ENCODE measurements at places on chromosomes 4 and X.

DNA sequence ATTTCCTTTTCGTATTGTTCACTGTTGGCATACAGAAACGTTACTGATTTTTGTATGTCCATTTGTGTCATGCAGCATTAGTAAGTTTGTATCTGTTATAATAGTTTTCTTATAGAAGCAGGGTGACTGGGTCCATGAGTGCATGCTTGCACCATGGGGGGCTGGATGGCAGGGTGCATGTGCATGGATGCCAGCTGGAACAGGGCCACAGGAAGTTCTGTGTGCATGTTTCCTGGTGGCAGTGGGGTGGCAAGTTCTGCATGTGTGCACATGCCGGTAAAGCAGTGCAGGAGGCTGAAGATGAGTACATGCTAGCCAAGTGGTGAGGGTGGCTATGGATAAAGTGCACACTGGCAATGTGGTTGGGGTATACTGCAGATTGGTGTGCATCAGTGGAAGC, 468.0 kb upstream of the KLHL4 start:
- DNase-seq = no peak

DNA sequence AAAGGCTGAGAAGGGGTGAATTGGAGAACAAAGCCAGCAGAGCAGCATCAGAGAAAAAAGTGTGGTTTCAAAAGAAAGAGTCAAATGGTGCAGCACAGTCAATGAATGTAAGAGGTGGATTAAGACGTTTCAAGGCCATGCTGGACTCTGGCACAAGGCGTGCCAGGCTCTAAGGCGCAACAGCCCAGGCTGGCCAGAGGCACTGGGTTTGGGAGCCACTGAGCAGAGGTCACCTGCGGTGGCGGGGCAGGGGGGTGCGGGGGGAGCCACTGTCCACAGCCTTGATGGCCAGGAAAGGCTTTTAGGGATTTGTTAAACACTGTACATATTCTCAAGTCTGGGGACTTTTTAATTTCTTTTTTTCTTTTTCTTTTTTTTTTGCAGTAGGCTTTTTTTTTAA, 222.5 kb upstream of the FAT1 start:
- DNase-seq = no peak

DNA sequence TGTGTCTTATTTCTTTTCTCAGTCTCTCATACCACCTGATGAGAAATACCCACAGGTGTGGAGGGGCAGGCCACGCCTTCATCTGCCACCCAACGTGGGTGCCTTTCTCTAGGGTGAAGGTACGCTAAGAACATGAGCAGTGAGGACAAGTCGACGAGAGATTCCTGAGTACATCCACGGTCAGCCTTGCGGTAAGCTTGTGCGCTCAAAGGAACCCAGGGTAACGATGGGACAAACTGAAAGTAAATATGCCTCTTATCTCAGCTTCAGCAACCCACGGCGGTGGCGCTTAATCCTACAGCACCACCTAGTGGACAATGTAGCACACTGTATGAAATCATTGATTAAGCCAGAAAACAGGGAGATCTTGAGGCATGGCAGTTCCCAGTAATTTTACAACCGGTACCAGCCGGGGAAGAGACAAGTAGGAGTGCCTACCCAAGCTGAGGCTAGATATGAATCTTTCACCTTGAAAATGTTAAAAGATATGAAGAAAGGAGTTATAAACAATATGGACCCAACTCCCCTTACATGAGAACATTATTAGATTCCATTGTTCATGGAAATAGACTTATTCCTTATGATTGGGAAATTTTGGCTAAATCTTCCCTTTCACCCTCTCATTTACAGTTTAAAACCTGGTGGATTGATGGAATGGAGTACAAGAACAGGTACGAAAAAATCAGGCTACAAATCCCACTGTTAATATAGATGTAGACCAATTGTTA, 63.0 kb downstream of the ZNF732 start:
- DNase-seq = peak; percentile 28

DNA sequence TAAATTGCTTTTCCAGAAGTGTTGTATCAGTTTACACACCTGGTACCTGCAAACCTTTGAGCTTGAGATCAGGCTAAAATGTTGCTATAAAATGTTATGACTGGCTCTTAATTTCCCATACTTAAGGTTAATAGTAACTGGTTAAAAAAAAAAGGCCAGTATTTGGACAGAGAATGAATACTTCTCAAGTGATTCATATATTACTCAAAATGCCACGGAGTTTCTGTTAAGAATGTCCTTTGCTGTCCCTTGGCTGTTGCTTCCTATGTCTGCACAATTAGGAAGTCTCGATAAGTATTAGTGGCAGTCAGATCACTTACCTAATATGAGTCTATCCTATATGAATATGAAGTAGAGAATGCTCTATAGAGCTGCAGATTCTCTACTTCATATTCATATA, 232.2 kb upstream of the IGFBP7 start:
- no peak for DNase-seq

DNA sequence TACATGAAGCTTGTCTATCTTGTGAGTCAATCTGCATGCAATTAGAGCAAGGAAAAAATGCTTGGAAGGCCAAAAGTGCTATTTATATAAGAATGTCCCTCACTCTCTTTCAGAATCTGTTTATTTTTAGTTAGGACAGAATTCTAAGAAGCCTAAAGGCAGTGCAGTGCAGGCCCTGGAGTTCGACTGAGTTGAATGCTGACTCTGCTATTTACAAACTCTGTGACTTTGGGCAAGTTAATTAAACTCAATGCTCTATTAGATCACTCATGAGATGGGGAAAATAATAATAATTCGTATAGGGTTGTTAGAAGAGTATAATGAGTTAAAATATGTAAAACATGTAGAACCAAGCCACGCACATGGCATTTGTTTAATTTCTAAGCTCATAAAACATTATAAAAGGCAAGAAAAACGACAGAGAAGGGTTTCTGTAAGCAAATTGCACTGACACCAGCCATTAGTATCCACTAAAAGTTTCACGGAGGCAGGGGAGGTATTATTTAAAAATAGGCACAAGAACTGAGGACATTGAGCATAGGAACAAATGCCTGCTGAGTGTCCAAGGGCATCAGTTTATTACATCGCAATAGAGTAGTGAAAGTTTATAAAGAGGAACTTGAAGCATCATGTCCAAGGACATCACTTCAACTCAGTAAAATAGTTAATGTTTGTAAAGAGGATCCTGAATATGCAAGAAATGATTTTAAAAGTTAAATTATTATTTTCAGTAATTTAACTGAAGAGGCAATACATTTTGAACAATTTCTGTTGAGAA, 115.0 kb upstream of the INPP4B start:
- DNase-seq = no peak

DNA sequence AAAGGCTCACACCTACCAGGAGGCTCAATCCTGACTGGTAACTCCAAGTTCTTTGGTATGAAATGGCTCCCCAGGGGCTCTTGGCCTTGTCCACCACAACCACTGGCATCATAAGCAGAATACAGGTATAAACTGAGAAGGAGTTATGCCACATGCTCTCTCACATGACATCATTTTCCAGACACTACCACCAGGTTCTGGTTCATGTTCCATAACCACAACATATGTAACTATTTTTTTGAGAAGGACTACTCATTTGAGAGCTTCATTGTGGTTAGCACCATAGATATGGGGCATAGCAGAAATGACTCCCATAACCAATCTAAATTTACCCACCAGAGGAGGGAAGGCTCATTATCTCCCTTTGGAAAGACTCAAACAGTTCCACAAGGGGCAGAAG, 19.6 kb downstream of the PRDM5 start:
- DNase-seq = no peak

DNA sequence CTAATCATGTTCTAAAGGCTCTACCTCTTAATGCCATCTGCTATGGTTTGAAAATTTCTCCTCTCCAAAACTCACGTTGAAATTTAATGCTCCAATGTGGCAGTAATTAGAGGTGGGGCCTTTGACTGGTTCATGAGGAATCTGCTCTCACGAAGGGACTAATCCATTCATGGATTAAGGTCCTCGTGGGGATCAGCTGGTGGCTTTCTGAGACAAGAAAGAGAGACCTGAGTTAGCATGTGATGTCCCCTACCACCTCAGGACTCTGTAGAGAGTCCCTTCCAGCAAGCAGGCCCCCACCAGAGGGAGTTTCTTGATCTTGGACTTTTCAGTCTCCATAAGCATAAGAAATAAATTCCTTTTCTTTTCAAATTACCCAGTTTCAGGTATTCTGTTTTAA, 65.3 kb downstream of the WDFY3 start:
- DNase-seq = no peak

DNA sequence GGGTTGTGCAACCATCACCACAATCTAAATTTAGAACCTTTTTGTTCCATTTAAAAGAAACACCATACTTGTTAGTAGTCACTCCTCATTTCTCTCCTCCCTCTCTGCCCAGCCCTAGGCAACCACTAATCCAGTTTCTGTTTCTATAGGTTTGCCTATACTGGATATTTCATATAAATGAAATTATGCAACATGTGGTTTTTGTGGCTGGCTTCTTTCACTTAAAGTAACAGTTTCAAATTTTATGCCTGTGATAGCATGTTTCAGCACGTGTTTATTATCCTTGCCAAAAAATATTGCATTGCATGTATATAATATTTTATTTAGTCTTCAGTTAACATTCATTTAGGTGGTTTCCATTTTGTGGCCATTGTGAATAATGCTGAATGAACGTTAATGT, 437.6 kb downstream of the IL1RAPL1 start:
- no peak for DNase-seq

DNA sequence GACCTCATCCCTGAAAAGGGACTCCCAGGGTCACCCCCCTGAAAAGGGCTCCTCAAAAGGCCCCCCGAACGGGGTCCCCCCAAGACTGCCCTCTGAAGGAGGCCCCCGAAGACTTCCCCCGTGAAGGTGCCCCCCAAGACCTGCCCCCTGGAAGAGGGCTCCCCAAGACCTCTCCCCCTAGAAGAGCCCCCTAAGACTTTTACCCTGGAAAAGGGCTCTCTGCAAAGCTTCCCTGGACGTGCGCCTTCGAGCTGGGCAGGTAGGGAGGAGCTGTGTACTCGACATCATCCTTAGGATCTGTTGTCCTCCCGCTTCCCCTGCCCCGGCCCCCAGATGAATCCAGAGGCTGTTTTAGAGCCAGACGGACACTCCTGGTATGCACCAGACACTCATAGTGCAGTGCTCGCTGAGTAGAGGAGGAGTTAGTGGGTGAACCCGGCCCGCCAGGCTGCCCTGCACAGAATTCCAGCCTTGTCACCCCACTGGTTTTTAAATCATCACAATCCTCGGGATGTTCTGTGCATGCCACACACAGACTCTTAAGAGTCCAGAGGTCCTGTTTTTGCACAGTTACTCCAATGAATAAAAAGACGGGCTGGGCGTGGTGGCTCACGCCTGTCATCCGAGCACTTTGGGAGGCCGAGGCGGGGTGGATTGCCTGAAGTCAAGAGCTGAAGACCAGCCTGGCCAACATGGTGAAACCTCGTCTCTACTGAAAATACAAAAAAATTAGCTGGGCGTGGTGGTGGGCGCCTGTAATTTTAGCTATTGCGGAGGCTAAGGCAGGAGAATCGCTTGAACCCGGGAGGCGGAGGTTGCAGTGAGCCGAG, 5.7 kb upstream of the SLC25A6 start:
- DNase-seq = no peak

DNA sequence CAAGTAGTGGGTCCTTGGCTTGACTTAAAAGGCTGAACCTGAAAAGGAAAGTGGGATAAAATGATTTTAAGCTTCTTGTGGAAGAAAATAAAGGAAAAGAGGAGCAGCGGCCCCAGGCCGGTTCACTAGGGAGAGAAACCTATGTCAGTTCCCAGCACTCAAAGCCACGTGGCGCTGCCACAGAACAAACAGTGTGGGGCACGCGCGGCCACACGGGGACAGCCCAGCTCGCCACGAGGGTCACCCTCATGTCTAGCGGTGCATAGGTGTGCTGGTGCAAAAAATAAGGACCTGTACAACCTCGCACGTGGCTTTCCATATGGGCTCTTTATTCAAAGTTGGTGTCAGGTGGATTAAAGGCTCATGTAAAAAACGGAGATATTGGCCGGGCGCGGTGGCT, 17.1 kb downstream of the MSANTD1 start:
- DNase-seq = no peak

DNA sequence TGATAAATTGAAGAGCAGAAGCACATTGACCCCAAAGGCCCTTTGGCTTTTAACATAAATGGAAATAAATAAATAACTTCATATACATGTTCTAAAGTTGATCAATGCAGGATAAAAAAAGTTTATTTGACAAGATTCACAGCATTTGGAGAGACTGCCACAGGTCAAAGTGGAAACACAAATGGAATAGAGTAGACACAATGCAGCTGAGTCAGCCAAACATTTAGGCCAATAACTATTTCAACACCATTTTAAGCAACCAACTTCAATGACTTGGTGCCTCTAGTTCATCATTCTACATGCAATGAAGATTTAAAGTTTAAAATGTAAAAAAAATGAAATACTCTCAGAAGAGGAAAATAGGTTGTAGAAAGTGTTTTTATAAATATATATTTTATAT, 365.2 kb downstream of the FAT4 start:
- no peak for DNase-seq

GRCh38 chrX:110804446-110804845, 8.8 kb upstream of the CHRDL1 start:
- DNase-seq = no peak

Data from activated CD8-positive, alpha-beta memory T cell treated with anti-CD3 and anti-CD28 coated beads for 4 hours (primary cell).